ENCODE measurements at places on chromosomes 11 and 22.

DNA sequence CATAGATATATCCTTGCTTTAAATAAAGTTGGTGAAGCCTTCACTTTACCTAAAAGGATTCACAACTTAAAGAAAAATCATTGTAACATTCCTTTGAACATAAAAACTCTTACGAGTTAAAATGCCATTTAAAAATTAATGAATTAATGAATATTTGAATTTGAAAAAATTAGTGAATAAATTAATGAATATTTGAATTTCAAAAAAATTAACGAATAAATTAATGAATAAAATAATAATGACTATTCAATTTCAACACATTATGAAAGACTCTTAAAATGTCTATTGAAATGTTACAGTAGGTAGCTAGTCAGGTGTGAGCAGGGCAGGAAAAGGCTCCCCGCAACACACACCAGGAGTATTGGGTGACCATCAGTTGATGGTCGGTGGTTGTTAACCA, 22.9 kb downstream of the ARHGAP20 start:
- DNase-seq: no peak

DNA sequence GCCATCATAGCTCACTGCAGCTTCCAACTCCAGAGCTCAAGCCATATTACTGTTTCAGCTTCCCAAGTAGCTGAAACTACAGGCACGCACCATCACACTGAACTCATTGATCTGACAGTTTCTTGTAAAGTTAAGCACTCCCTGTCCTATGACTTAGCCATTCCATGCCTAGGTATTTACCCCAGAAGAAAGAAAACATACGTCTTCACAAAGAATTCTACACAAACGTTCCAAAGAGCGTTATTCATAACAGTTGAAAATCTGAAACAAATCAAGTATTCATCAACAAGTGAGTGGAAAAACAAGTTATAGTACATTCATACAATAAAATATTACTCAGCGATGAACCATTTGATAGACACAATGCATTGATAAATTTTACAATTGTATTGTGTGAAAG, 7.8 kb upstream of the NLRP10 start:
- no peak for DNase-seq

DNA sequence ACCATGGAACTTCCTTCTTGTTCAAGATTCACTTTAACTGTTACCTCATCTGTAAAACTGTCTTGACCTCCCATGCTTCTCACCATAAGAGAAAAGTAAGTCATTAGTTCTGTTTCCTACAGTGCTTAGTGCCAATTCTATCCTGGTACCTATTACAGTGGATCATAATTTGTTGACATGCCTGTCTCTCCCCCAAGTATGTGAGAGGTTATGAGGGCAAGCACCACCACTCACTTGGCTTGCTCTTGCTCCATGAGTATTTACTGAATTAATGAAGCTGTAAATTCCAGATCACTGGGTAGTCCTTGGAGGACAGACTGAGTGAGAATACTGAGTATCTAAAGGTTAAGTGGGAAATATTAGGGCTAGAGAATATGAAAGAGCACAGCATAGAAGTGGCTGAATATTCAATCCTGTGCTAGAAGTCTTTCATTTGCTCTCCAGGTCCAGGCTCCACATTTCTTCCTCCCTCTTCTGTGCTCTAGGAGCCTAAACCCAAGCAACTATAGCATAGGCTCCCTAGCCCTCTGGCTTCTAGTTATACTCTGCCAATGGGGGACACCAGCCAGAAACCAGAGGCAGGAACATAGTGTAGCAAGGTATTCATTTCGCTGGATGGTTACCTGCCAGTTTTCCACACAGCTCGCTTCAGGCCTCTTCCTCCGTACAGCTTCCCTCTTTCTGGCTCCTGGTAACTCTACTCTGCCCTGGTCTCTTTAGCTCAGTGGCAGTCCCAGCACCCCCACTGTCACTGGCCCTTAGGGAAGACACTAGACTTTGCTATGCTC, 118.2 kb upstream of the SLC5A12 start:
- DNase-seq: no peak

DNA sequence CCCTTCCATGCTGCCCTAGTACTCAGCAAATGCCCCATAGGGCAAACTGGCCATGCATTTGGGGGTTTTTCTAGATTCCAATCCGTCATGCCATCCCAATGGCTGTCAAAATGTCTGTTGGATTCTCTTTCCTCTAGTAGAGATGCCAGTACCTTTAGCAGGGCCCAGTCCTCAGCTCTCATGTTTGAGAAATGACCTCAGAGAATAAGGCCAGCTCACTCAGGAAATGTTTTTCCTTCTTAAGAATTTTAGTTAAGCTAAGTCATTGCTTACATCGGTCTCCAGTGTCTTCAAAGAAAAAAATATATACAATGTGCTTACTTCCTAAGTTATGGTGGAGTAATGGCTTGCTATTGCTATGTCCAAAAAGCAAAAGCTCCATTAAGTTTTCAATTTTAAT, 14.1 kb upstream of the ALKBH3 start:
- no peak for DNase-seq

DNA sequence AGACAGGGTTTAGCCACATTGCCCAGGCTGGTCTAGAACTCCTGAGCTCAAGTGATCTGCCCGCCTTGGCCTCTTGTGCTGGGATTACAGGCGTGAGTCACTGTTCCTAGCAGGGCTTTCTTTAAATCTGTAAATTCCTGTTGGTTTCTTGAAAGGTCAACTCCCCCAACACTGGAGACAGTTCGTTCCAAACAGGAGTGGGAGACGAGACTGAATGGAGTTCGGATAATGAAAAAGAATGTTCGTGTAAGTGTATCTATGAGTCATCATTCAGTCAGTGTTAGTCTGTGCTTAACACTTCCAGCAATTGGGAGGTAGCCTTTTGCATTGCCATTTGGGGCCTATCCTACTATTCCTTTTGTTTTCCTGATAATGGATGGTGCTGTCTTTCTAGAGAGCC, 10.0 kb upstream of the BACE1-AS start:
- DNase-seq: no peak

DNA sequence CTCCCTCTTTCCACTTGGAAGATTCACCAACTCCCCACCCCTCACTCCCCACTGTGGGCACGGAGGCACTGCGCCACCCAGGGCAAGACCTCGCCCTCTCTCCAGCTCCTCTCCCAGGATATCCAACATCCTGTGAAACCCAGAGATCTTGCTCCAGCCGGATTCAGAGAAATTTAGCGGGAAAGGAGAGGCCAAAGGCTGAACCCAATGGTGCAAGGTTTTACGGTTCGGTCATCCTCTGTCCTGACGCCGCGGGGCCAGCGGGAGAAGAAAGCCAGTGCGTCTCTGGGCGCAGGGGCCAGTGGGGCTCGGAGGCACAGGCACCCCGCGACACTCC, 397 bp upstream of the CD44 start:
- DNase-seq: no peak

DNA sequence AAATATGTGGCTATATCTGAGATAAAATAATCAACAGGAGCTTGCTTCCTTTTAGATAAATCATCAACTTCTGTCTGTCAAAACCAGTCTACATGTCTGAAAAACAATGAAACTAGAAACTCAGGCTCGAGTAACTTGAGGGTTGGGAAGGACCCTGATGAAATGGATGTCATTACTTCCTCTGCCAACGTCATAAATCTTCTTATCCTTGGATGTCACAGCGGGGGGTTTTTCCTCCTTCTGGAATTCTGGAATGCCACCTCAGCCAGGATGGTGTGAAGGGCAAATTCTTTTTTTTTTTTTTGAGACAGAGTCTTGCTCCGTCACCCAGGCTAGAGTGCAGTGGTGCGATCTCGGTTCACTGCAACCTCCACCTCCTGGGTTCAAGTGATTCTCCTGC, 13.4 kb downstream of the LGR4 start:
- DNase-seq: no peak

DNA sequence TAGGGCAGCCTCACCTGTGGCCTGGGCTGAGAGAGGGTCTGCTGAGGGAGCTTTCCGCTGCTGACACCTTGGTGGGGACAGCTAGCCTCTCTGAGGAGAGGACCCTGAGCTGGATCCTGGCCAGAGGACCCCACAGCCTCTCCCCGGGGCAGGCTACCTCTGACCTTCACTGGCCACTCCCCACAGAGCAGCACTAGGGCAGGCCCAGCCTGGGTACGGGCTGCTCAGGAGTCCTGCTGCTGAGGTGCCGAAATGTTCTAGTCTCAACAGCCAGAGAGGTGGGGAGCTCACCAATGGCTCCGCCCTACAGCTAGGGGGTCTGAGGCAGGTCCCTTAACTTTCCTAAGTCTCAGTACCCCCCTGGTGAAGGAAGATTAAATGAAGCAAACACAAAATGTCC, 47.5 kb downstream of the SGSM3 start:
- DNase-seq: no peak

GRCh38 chr11:45538363-45538762, 127.1 kb downstream of the CHST1 start:
- DNase-seq: no peak

DNA sequence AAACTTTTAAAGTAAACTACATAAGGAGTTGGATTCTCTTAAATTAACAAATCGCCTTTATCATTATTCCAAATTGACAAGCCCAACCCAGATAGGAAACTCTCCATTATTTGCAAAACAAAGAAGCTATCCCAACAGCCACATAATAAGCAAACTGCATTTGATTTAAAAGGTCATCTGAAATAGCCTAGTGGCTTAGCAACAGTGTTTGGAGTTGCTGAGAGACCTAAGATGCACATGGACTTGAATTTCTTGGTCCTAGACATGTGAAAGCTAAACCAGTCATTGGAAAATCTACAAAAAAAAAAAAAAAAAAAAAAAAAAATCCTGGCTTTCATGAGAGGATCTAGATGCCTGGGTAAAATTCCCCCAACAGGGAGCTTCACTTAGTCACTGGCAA, 69.5 kb downstream of the PRCP start:
- no peak for DNase-seq

DNA sequence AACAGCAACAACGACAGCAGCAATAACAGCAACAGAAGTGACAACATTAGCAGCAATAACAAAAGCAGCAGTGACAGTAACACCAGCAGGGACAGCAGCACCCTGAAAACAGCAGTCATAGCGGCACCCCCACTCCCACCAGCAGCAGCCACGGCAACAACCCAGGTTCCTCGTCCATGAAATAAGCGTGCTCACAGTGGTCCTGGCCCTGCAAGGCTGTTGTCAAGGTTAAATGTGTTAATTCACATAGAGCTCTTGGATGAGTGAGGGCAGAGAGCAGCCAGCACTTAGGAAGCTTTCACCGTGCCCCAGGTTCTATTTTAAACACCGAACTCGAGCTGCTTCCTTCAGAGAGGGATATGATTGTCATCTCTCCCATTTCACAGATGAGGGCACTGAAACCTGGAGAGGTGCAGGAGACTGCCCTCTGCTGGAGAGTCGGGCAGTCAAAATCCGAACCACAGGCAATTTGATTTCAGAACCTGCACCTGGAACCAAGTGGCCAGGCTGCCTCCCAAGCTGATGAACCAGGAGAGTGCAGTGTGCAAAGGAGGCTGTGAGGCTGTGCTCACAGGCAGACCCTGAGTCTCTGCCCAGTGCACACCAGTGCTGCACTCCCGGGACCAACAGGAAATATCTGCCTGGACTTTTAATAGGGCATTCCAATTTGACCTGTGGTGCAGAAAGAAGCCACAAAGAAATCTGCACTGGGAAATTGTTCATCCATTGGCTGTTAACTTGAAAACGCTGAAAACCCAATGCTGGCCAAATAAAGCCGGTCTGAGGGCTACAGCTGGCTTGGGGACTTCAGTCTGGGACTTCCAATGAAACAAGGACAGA, 22.9 kb upstream of the FGF3 start:
- DNase-seq: peak; percentile 5

DNA sequence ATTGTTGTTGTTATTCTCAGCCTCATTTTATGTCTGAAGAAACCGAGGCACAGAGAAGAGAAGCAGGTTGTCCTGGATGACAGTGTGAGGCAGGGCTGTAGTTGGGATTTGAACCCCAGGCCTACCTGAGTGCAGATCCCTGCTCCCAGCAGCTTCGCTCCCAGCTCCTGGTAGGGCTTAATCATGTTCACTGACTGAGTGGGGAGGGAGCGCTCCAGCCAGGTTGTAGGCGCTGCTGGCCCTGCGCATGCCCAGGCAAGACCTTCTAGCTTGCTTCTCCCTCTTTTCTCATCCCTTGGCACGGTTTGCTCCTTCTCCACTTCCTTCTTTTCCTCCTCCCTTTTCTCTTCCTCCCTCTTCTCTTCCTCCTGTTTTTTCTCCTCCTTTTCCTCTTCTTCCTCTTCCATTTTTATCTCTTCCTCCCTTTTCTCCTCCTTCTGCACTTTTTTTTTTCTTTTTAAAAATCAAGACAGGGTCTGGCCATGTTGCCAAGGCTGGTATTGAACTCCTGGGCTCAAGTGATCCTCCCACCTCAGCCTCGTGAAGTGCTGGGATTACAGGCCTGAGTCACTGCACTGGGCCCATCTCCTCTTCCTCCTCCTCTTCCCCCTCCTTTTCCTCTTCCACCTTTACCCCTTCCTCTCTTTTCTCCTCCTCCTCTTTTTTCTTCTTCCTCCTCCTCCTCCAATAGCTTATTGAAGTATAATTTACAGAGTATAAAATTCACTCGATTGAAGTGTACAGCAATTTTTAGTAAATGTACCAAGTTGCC, 109.3 kb downstream of the KIAA1671 start:
- no peak for DNase-seq

DNA sequence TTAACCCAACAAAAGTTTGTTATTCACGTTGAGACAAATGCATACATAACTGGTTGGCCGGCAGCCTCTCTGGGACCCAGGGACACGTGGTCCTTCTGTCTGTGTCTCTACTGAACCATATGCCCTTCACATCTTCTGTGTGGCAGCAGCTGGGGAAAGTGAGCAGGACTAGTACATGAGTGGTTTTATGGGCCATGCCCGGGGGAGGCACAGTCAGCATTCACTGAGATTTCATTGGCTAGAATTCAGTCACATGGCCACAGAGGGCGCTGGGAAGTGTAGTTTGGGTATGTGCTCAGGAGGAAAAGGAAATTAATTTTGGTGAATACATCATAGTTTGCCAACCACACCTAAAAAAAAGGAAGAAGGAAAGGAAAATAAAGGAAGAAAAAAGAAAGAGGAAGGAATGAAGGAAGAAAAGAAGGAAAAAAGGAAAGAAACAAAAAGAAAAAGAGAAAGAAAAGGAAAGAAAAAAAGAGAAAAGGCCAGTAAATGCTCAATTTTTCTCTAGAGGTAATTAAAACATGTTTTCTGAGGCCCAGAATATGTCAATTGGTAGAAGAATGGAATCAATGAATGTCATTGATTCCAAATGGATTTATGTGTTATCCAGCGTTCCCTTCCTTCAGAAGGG, 55.9 kb upstream of the KIRREL3 start:
- DNase-seq: no peak
